ENCODE measurements at places on chromosomes 16 and 17. TPM values are rescaled to one million over a fixed set of nuclear protein-coding genes. Genes with fewer than 3 reads are reported as not detected.

The MC1R gene
- 6.9 TPM for total RNA-seq

The NLRC3 gene
- total RNA-seq = 50.4 TPM

The RNF157 gene
- total RNA-seq = 18.5 TPM

The TMED6 gene
- 1.5 TPM for total RNA-seq

GRCh38 chr17:5931616-5932015 is 138.6 kb upstream of the WSCD1 start:
- no peaks in the 10 kb centered on the region for H3K4me1 ChIP-seq
- H3K36me3 ChIP-seq = no peaks in the 10 kb centered on the region
- H3K4me3 ChIP-seq = no peak overlapping the region
- DNase-seq = no peak
- H3K27ac ChIP-seq = no peak overlapping the region

DNA sequence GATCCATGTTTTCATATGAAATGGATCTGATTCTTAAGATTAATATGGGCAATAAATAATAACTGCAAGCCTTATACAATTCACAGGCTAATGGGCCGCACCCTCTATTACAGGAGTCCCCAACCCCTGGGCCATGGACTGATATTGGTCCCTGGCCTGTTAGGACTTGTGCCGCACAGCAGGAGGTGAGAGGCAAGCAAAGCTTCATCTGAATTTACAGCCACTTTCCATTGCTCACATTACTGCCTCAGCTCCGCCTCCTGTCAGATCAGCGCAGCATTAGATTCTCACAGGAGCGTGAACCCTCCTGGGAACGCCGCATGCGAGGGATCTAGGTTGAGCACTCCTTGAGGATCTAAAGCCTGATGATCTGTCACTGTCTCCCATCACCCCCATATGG is 26.8 kb downstream of the METTL16 start:
- H3K4me3 ChIP-seq = no peak overlapping the region
- H3K27ac ChIP-seq = no peak overlapping the region
- H3K36me3 ChIP-seq = peaks cover 10% of the 10 kb centered on the region
- DNase-seq = no peak

- no peaks in the 10 kb centered on the region for H3K27me3 ChIP-seq
- DNase-seq = no peak
- H3K27ac ChIP-seq = no peak overlapping the region
- H3K4me1 ChIP-seq = peaks cover 30% of the 10 kb centered on the region
- H3K4me3 ChIP-seq = no peak overlapping the region
- H3K36me3 ChIP-seq = peaks cover 18% of the 10 kb centered on the region
Measured at GRCh38 chr17:82416771-82417170, 1.4 kb upstream of the HEXD start.

DNA sequence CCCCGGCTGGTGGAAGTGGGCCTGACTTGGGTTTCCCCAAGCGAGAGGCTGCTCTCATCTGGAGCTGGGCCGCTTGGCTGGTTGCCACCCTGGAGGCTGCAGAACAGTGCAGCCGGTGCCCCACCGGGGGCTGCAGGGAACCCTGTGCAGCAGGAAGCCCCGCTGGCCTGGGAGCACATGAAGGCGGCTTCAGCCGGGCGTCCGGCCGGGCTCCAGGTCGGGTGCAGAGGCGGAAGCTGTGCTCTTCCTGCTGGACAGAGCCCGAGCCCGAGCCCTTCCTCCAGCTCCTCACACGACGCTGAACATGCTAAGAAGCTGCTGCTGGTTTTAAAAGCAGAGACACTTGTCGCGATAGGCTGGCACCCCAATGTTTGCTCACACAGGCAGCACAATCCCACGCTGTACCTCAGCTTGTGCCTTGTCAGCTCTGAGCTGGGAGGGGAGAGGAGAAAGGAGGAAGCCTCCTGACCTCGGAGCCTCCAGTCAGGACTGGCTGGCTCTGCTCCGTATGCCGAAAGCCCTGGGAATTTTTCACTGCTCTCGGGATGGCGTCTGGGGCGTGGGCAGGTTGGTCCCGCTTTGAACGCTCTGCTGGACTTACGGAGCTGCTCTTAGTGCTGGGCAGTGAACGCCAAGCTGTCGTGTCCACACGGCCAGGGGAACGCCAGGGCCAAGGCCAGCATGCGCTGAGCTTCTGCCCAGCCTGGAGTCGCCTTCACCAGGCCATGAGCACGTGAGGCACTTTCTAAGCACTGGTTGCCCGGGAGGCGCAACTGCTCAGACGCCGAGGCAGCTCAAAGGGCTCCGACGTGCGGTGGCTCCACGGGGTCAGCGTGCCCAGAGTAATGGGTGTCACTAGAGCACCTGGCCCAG is 8.8 kb downstream of the CDK5R1 start:
- H3K36me3 ChIP-seq = no peaks in the 10 kb centered on the region
- DNase-seq = no peak
- H3K27ac ChIP-seq = no peak overlapping the region
- H3K4me3 ChIP-seq = no peak overlapping the region
- peaks cover 64% of the 10 kb centered on the region for H3K4me1 ChIP-seq

GRCh38 chr17:75832652-75833400 is 11.4 kb downstream of the UNC13D start:
- H3K27me3 ChIP-seq = no peaks in the 10 kb centered on the region
- peaks cover 67% of the 10 kb centered on the region for H3K4me1 ChIP-seq
- peak overlapping the region; percentile 36 for H3K4me3 ChIP-seq
- no peak for DNase-seq
- H3K27ac ChIP-seq = peak overlapping the region; percentile 89
- H3K36me3 ChIP-seq = peaks cover 73% of the 10 kb centered on the region

- H3K36me3 ChIP-seq = no peaks in the 10 kb centered on the region
- no peak overlapping the region for H3K27ac ChIP-seq
- peaks cover 4% of the 10 kb centered on the region for H3K27me3 ChIP-seq
- DNase-seq = no peak
- no peaks in the 10 kb centered on the region for H3K4me1 ChIP-seq
- H3K4me3 ChIP-seq = no peak overlapping the region
Measured at GRCh38 chr17:36900160-36900512, 37.1 kb upstream of the LHX1 start.

DNA sequence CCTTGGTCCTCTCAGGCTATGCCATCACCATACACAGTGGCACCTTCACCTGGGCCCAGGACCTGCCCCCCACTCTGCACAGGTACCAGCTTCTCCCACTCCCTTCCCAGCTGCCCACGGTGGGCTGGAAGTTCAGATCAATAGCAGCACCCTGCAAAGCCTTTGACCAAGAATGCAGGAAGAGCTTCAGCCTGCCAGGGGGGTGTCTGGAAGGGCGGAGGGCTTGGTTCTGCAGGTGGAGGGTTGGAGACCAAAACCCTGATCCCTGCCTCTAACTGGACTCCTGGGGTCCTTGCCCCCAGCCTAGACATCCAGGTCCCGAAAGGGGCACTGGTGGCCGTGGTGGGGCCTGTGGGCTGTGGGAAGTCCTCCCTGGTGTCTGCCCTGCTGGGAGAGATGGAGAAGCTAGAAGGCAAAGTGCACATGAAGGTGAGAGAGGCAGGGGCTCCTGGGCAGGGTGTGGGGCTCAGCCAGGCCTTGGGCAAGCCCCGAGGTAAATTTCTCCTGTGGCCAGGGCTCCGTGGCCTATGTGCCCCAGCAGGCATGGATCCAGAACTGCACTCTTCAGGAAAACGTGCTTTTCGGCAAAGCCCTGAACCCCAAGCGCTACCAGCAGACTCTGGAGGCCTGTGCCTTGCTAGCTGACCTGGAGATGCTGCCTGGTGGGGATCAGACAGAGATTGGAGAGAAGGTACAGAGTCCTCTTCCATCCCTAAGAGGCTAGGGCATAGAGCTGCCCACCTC is 34.3 kb downstream of the ABCC3 start:
- no peak overlapping the region for H3K4me3 ChIP-seq
- DNase-seq = no peak
- H3K4me1 ChIP-seq = no peaks in the 10 kb centered on the region
- H3K27ac ChIP-seq = no peak overlapping the region

DNA sequence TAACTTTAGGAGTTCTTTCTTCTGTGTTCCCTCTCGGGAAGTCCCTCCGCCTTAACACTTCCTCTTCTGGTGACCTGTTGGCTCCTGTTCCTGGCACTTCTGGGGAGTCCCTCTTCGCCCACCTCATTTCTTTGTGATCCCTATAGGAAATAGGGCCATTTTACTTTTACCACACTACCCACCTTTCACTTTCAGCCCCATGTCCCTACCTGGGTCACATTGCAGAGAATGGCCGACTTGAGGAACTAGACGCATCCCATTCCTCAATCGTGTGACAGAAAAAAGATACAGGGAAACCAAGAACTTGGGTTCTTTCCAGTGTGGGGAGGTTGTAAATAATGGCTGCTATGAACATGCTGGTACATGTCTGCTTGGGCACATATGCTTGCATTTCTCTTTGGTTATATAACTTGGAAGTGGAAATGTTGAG is 6.6 kb downstream of the IL21R start:
- no peak for DNase-seq
- H3K27ac ChIP-seq = peak overlapping the region; percentile 9
- peaks cover 8% of the 10 kb centered on the region for H3K36me3 ChIP-seq
- H3K4me3 ChIP-seq = peak overlapping the region; percentile 2

GRCh38 chr16:49588026-49588425 is 214.4 kb downstream of the C16orf78 start:
- peaks cover 6% of the 10 kb centered on the region for H3K27me3 ChIP-seq
- DNase-seq = no peak
- peaks cover 7% of the 10 kb centered on the region for H3K4me1 ChIP-seq
- H3K4me3 ChIP-seq = no peak overlapping the region

- DNase-seq = no peak
- H3K36me3 ChIP-seq = no peaks in the 10 kb centered on the region
- H3K27ac ChIP-seq = no peak overlapping the region
- H3K4me3 ChIP-seq = no peak overlapping the region
- H3K4me1 ChIP-seq = no peaks in the 10 kb centered on the region
- no peaks in the 10 kb centered on the region for H3K27me3 ChIP-seq
Measured at GRCh38 chr16:78694414-78694813, 595.0 kb downstream of the WWOX start.

- no peaks in the 10 kb centered on the region for H3K4me1 ChIP-seq
- no peak overlapping the region for H3K27ac ChIP-seq
- no peak for DNase-seq
- H3K4me3 ChIP-seq = no peak overlapping the region
- H3K27me3 ChIP-seq = no peaks in the 10 kb centered on the region
Measured at GRCh38 chr16:53078765-53079485, 24.1 kb downstream of the CHD9 start.

DNA sequence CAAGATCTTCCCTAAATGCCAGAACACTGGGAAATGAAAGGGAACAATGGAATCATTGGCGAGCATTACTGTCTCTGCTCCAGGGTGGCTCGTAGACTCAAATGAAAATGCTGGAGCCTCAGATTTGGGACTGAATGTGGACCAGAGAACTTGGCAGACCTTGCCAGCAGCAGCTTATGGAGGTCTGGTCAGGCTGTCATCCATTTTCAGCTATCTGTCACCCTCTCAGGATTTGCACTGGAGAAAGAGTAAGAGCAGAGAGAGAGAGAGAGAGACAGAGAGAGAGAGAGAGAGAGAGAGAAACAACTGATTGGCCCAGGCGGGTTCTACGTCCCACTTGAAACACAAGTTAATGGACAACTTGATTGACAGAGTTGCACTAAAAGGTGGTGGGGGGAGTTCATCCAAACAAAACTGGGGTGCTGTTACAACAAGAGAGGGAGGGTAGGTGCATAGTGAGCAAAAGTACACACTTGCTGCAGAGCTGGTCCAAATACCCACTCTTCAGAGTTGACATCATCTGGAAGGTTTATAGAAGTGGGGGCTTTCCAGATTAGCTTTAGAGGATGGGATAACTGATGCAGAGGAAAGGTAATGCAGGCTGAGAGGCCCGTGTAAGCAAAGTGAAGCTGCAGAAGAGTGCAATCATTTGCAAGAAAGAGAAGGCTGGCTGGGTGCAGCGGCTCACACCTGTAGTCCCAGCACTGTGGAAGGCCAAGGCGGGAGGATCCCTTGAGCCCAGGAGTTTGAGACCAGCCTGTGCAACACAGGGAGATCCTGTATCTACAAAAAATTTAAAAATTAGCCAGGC is 16.5 kb upstream of the NSMCE1 start:
- H3K27ac ChIP-seq = no peak overlapping the region
- no peak overlapping the region for H3K4me3 ChIP-seq
- peaks cover 20% of the 10 kb centered on the region for H3K4me1 ChIP-seq

GRCh38 chr17:72931635-72932034 is 160.9 kb downstream of the SLC39A11 start:
- no peaks in the 10 kb centered on the region for H3K27me3 ChIP-seq
- H3K4me1 ChIP-seq = peaks cover 7% of the 10 kb centered on the region
- peaks cover 2% of the 10 kb centered on the region for H3K36me3 ChIP-seq
- no peak for DNase-seq
- no peak overlapping the region for H3K4me3 ChIP-seq
- H3K27ac ChIP-seq = no peak overlapping the region

DNA sequence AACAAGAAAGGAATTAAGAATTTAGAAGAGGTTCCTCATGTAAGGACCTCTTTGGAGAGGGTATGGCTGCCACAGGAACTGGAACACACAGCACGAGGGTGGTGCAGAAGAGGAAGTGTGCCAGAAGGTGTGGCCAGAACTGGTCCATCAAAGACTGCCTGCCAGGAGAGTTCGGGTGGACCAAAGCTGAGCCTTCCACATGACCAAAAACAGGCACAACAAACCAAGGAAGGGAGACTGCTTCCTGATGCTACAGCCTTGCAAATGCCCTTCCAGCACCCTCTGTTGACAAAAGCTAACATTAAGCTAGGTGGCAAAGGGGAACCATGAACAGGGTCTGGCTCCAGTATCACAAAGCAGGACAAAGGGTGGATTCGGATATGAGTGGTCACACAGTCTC is 125.8 kb upstream of the TMEM97 start:
- DNase-seq = no peak
- no peak overlapping the region for H3K27ac ChIP-seq
- H3K4me1 ChIP-seq = peaks cover 4% of the 10 kb centered on the region
- no peak overlapping the region for H3K4me3 ChIP-seq
- H3K36me3 ChIP-seq = peaks cover 3% of the 10 kb centered on the region

DNA sequence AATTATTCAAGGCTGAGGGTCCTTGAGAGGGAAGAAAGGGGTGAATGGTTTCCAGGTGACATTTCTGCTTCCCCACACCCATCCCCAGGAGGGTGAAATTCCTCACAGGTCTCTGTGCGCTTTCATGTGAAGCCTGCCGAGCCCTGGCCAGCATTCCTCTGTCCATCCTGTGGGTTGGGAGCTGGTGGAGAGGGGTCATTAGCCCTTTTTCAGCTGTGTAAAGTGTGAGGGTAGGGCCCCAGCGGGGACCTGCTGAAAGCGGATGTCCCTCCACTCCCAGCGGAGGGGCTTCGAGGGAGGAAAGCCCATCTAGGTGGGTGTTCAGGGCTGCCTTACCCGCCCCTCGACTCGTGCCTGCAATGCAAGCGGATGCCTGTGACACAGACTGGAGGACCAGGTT is 53.3 kb upstream of the DLX4 start:
- peaks cover under 1% of the 10 kb centered on the region for H3K4me1 ChIP-seq
- no peak for DNase-seq
- peaks cover 32% of the 10 kb centered on the region for H3K27me3 ChIP-seq
- no peaks in the 10 kb centered on the region for H3K36me3 ChIP-seq
- H3K4me3 ChIP-seq = no peak overlapping the region

Measured in CD4-positive, alpha-beta T cell (primary cell).